Ovary (tissue), 10 donors: ENCODE measurements at places on chromosomes 5 and 9.

DNA sequence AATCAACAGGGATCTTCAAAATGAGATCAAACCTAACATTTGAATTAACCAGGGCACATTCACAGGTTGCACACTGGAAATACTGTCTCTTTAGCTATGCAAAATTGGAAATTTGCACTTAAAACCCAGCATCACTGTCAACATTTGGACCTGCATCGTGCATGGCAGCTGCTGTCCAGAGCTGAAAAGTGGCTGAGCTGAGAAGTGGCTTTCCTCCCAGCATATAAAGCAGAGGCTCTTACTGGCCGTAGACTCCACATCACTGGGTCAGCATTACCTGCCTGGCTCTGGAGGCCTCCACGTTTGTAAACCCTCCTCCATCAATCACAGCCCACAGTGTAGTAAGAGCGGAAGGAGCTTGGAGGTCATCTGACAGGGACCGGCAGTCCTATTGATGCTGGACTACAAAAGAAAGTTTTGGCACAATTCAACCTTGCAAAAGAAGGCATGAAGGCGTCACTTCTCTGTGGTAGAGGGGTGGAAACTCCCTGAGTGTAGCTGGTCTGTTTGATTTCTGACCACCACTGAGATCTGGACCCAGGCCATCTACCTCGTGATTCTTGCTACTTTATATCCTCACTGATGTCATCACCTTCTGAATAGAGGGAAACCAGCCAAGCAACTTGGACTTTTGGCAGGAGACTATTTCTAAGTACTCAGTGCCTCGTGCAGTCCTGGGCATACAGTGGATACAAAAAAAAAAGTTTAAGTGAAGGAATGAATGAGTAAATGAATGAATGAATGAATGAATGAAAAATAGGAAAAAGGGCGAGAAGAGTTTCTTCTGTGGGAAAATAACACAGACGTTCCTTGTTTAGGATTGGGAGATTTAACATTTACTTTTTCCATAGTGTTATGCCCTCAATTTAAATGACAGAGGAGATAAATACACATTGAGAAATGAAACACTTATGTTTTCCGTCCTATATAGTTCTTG, 14.8 kb downstream of the RASEF start:
- no peak for DNase-seq

DNA sequence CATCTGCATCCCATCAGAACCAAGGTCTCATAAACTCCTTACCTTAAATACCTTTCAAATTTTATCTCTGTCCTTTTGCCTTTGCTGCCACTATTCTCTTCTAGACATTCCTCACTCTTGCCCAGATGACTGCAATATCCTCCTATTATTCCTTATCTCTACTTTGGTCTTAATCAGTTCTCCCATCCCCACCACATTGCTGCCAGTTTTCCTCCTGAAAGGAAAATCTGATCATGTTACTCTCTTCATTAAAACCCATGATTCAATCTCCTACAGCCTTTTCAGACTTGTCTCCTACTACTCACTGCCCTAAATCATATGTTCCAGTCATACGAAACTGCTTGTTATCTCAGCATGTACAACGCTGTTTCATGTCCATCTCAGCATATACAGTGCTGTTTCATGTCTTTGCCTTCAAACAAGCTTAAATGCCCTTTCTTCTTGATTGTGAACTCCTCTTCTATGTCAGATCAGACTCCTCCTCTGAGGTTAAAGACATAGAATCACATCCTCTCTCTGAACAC, 152.6 kb upstream of the FST start:
- no peak for DNase-seq

DNA sequence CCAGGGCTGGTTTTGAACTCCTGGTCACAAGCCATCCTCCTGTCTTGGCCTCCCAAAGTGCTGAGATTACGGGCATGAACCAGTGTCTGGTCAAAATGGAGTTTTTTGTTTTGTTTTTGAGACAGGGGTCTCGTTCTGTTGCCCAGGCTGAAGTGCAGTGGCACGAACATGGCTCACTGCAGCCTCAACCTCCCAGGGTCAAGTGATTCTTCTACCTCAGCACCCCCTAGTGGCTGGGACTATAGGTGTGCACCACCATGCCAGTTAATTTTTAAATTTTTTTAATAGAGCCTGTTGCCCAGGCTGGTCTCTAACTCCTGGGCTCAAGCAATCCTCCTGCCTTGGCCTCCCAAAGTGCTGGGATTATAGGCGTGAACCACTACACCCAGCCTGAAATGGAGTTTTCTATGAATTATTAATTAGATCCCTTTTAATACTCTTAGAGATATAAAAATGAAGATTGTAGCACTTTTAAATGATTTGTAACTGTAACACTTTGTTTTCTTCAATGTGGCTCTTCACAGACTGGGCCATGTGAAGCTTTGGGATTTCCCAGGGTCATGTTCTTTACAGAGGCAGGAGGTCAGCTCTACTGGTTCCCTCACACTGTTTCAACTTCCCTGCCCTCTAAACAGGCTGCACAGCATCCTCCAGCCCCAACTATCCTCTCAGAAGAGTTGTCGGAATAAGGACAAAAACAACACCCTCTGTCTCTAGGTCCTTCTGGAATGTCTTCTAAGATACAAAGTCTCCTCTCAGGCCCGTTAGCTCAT, 32.7 kb upstream of the SPARC start:
- DNase-seq, result no peak

- no peak for DNase-seq
These were observed 263.8 kb downstream of the FBXL7 start for GRCh38 chr5:15763754-15764153.

- DNase-seq, result no peak
These were observed 13.4 kb upstream of the RAD23B start for GRCh38 chr9:107269681-107270080.

GRCh38 chr9:129464972-129465833, 155.7 kb downstream of the C9orf50 start:
- peak; percentile 78 for DNase-seq

DNA sequence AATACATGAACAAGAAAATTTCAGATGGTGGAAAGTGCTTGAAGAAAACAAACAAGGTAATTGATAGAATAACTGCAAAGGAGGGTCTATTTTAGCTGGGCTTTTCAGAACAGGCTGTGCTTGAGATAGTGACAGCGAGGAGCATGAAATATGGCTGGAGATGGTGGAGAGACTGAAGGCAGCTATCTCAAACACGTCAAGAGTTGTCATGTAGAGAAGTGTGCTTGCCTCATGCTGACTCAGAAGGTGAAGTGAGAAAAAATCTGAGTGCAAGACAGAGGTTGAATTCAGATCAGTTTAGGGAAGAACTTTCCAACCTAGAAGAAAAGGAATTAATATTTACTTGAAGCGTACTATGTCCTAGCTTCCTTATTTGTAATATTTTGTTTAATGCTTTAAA, 115.5 kb upstream of the RANBP3L start:
- DNase-seq, result no peak

DNA sequence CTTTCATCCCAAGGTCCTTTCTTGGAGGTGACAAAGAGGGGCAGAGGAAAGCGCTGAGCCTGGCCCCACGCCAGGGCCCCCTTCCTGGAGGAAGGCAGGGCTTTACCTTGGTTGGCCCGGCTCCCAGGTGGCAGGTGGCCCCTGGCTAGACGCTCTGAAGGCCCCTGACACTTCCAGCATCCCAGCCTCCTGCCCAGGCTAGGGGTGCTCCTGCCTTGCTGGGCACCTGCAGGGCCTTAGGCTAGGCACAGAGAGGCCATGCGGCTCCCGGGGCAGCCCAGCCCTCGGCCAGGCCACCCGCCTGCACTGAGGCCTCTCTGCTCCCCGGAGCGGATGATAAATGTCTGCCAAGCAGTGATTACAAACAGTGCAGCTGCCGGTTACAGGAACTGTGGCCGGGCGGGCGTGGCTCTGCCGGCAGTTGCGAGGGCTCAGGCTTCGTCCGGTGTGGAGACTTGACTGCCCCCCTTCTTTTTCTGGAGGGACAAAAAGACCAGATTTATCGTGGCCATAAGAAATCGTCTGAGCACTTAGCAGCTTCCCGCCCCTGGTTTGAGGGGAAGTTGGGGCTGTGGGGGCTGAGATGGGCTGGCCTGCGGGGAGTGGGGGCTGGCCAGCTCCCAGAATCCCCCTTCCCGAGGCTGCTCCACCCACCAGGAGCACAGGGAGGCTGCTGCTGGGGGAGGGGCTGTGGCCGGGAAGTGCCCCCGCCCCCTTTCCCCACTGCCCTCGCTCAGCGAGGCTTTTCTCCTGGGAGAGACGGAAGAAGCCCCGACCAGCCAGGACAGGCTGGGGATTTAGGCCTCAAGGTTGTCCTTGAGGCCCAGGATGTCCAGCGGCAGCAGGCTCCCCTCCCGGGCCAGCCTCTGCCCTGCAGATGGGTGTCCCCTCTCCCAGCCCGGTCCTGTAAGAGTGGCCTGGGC, 31.6 kb upstream of the UBAC1 start:
- DNase-seq, result peak; percentile 84

DNA sequence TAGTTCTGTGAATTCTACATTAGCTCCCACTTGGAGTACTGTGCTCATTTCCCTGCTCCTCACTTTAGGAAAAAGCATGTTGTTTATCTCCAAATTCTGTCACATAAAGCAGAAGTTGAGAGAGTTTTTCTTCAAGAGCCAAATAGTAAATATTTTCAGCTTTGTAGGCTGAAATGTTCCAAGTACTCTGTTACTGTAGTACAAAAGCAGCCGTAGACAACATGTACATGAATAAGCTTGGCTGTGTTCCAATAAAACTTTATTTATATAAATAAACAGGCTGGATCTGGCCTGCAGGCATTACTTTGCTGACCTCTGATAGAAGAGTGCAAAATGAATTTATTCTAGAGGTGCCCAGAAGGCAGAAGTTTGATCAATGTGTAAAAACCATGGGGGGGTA, 73.0 kb upstream of the AGXT2 start:
- DNase-seq, result no peak

- no peak for DNase-seq
These were observed 113.8 kb downstream of the MSX2 start for GRCh38 chr5:174837919-174838902.

DNA sequence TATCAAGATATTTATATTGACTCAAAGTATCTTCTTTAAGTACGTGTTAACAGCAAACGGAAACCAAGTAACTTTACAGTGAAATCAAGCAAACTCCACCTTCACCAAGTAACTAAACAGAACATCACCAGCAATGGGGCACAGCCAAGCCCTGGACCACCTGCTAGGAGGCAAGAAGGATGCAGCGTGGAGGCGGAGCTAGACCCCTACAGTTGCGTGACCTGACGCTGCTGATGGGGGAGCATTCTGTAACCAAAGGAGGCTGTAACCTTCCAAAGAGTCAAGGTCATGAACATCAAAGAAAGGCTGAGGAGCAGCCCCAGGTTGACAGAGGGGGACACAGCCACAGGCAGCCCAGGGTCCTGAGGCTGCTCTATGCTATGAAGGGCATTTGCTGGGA, 6.1 kb downstream of the VAV2 start:
- no peak for DNase-seq
